Upper lobe of left lung (tissue), 6 donors: ENCODE measurements at places on chromosomes 7 and 10. TPM values are rescaled to one million over a fixed set of nuclear protein-coding genes. Genes with fewer than 3 reads are reported as not detected.

SPDYE9 gene
- total RNA-seq: not detected

DNA sequence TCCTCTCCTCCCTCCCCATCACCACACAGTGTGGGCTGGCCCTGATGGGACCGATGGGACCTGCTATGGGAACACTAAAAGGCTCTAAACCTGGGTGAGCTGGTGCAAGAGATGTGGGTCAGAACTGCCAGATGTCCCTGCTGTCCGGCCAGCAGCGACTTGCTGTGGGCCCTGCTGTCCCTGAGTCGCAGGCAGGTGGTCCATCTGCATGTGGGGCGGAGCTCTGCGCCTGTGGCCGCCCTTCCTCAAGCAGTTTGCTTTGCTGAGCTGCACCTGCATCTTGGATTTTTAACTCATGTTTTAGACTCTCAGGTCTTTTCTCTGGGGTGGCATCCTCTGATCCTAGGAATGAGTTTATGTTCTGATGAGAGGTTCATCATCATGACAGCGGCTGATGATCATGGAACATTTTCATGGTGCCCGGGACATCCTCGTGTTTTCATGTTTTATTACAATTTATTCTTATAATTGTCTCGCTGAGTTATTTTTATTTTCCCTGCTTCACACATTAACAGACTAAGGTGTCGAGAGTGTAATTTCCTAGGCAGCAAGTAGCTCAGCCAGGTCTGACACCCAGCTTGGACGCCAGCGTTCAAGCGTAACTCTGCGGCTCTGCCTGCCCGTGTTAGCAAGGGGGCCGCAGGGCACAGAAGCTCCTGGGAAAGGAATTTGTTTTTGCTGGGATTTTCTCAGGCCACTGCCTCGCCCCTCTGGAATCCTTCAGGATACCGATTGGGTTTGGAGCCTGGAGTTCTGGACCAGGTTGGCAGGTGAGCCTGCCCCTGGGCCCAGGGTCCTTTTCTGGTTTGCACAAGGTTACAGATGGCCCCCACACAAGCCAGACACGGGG lies 615.2 kb upstream of the FOXK1 start:
- H3K27ac ChIP-seq: no peak overlapping the region
- no peak overlapping the region for H3K4me3 ChIP-seq
- no peaks in the 10 kb centered on the region for H3K36me3 ChIP-seq
- no peaks in the 10 kb centered on the region for H3K4me1 ChIP-seq
- H3K27me3 ChIP-seq: no peaks in the 10 kb centered on the region
- no peak for DNase-seq

DNA sequence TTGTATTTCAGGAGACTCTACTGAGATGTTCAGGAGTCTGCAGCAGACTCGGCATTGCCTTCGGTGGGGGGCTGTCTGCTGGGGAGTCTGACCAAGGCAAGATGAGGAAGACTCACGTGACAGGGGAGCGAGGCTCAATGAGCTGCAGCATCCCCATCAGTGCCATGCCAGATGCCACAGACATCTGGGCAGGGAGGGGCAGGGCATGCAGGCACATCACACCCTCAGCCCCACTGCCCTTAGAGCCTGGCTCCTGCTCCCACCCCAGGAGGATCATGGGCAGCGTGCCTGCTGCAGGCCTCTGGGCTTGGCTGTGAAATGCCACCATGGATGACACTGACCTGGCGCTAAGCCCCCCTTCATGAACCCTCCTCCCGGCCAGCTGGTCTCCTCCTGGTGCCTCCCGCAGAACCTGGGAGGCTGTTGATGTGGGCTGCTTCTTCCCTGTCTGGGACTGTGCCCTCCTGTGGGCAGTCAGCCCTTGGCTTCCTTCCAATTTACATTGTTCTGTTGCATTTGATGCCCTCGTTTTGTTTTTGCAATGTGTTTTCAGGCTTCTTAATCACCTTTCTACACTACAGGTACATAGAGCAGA lies 235.0 kb downstream of the PAXIP1 start:
- no peaks in the 10 kb centered on the region for H3K36me3 ChIP-seq
- DNase-seq: no peak
- H3K27me3 ChIP-seq: no peaks in the 10 kb centered on the region
- no peak overlapping the region for H3K4me3 ChIP-seq
- no peak overlapping the region for H3K27ac ChIP-seq

SLC16A9 gene
- total RNA-seq: 1.0 TPM

ADAM12 gene
- 2.2 TPM for total RNA-seq

- no peak overlapping the region for H3K4me3 ChIP-seq
- no peaks in the 10 kb centered on the region for H3K27me3 ChIP-seq
- H3K36me3 ChIP-seq: no peaks in the 10 kb centered on the region
- no peak for DNase-seq
Observed at GRCh38 chr7:122847871-122848473, 38.3 kb downstream of the CADPS2 start.

DKK1 gene
- total RNA-seq: 3.5 TPM

- no peak overlapping the region for H3K4me3 ChIP-seq
- H3K27me3 ChIP-seq: no peaks in the 10 kb centered on the region
- H3K36me3 ChIP-seq: no peaks in the 10 kb centered on the region
- no peak for DNase-seq
- no peaks in the 10 kb centered on the region for H3K4me1 ChIP-seq
- no peak overlapping the region for H3K27ac ChIP-seq
Observed at GRCh38 chr7:113790025-113790424, 128.8 kb downstream of the PPP1R3A start.

ALOX5 gene
- total RNA-seq: 686 TPM

- H3K27ac ChIP-seq: peak overlapping the region; percentile 22
- DNase-seq: no peak
- no peak overlapping the region for H3K4me3 ChIP-seq
Observed at GRCh38 chr7:137978464-137979237, 23.2 kb downstream of the CREB3L2 start.
